ENCODE measurements at places on chromosomes 5 and 9. TPM values are rescaled to one million over a fixed set of nuclear protein-coding genes. Genes with fewer than 3 reads are reported as not detected.

The PCDHA10 gene
- 0.71 TPM for total RNA-seq

The SLC45A2 gene
- total RNA-seq = not detected

The LRRC19 gene
- not detected for total RNA-seq

The PCDHGA1 gene
- 0.71 TPM for total RNA-seq

The FAXDC2 gene
- total RNA-seq = 85.0 TPM

The PCDH12 gene
- 0.55 TPM for total RNA-seq

The CARTPT gene
- 20.0 TPM for total RNA-seq

The TMEM252 gene
- not detected for total RNA-seq

The CNTFR gene
- total RNA-seq = 3.0 TPM

DNA sequence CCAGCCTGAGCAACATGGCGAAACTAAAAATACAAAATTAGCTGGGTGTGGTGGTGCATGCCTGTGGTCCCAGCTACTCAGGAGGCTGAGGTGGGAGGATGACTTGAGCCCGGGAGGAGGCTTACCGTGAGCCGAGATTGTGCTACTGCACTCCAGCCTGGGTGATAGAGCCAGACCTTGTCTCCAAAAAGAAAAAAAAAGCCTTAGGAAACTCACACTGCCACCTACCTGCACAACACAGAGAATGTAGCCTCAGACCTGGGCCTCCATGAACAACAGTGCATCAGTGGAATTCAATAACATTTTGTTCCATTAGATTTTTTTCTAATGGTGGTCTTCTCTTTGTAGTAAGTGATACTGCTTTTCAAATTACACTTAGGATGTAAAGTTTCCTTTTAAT is 63.8 kb upstream of the RARS1 start:
- no peak for DNase-seq

DNA sequence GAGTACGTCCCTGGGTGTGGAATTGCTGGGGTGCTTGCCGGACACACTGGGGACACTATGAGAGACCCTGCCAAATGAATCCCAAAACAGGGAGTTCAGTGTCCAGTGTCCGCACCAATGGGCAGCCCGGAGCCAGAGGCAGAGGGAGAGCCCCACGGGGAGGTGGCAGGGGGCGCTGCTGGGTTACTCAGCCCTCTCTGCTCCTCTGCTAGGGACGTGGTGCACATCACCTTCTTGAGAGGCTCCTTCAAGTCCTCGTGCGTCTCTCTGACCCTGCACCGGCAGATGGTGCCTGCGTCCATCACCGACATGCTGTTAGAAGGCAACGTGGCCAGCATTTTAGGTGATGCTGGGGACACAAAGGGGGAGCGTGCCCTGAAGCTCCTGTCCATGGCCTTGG is 20.8 kb downstream of the STKLD1 start:
- DNase-seq = no peak

DNA sequence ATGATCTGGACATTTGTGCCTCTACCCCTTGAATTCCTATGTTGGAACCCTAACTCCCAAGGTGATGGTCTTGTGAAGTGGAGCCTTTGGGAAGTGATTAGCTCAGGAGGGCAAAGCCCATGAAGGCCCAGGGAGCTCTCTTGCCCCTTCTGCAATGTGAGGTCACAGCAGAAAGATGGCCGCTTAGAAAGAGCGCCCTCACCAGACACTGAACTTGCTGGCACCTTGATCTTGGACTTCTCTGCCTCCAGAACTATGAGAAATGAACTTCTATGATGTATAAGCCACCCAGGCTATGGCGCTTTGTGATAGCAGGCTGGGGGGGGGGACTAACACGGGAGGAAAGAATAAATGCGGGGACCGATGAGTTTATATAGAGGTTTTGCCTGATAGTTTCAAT is 45.3 kb downstream of the AGXT2 start:
- no peak for DNase-seq

DNA sequence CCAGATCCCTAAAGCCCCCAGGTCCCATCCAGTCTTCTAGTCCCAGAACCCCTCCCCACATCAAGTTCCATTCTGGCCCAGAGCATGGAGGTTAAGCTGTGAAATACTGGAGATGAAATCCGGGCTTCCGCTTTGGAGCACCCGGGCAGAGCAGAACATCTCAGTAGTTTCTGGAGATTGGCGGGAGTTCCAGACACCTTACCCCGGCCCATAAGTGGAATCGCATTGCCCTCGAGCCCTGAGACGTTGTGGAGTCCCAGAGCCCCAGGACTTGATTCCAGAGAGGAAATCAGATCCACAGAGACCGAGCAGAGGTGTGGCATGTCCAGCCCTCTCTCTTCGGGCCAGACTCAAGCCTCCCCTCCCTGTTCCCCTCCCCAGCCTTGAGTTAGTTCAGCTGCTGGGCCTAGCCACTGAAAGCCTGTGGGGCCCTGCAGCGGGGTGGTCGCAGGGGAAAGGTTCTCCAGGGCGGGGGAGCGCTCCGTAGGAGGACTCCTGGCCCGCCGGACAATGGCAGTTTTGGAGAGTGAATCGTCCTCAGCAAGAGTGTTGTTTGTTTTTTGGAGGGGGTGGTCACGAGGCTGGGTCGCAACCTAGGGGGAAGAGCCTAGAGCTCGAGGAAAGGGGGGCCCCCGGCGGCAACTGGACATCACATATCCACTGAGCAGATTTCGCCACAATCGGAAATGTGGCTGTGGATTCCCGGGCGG is 1.0 kb upstream of the PAX5 start:
- DNase-seq = no peak

GRCh38 chr9:129480227-129480626 is 140.7 kb downstream of the C9orf50 start:
- no peak for DNase-seq

DNA sequence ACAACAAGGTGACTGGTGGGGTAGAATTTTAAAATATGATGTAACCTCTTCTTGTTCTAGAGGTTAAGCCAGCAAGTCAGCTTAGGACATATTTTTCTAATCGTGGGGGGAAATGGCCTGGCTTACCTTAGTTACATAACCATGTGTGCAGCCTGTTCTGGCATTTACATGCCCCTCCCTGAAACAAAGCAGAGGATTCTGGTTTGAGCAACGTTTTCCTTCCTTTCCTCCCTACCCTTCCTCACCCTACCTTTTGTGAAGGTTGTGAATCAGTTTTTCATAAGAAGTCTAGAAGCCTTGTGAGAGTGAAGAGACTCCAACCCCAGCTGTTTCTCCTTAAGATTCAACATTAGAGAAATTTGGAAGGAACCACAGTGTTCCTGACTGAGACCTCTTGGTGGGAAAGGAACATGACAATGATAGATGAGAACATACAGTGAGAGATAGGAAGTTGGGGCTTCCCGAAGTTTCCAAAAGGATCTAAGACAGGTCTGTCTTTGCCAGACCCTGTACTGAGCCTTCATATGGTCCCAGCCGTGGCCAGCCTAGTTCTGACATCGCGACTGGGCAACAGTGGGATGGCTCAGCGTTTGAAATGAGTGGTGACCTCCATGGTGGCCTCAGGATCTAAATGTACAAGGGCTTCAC is 365.2 kb downstream of the SPATA31D1 start:
- DNase-seq = no peak

DNA sequence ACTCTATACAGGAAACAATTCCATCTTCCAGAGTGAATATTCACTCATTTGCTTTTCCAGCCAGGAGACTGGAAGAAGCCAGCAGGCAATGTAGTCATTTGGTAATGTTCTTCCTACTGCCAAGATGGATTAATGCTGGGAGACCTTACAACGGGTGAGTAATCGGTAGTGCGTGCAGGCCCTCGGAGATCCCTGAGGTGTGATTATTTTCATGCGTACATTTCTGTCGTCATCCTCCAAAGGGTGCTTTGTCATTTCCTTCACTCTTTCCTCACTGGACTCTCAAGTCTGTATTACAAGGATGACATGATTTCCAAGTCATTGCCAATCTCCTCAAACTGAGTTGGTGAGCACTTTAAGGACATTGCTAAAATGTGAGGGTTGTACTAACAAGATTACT is 263.5 kb downstream of the CWC27 start:
- no peak for DNase-seq

GRCh38 chr5:100643473-100643872 is 108.3 kb downstream of the FAM174A start:
- no peak for DNase-seq

DNA sequence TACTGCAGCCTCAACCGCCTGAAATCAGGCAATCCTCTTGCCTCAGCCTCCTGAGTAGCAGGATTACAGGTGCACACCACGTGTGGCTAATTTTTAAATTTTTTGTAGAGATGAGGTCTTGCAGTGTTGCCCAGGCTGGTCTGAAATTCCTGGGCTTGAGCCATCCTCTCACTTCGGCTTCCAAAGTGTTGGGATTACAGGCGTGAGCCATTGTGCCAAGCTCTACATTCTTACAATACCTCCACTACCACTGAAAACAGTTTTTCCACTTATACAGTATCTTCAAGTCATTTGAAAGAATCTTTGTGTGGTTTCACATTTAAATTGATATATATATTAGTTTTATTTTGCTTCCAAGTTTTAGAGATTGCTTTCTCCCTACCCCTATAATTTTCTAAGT is 42.6 kb downstream of the LARP1 start:
- no peak for DNase-seq

GRCh38 chr5:171080186-171080938 is 218.5 kb downstream of the RANBP17 start:
- DNase-seq = no peak

DNA sequence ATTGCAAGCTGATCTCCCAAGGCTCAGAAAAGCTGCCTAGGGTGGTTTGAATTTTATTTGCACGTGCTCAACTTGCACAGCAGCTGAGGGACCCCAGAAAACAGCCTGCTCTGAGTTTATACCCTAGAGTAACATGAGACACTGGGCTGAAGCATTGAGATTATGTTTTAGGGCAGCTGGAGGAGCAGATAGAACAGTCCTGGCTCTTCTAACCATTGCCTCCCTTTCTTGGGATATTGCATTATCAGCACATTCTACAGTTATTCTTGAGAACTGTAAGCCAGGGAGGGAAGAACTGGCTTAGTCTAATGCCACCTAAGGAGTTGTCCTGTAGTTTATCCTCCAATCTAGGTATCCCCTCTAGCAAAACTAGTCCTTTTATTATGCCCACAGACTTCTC is 10.3 kb downstream of the SMC2 start:
- DNase-seq = no peak

DNA sequence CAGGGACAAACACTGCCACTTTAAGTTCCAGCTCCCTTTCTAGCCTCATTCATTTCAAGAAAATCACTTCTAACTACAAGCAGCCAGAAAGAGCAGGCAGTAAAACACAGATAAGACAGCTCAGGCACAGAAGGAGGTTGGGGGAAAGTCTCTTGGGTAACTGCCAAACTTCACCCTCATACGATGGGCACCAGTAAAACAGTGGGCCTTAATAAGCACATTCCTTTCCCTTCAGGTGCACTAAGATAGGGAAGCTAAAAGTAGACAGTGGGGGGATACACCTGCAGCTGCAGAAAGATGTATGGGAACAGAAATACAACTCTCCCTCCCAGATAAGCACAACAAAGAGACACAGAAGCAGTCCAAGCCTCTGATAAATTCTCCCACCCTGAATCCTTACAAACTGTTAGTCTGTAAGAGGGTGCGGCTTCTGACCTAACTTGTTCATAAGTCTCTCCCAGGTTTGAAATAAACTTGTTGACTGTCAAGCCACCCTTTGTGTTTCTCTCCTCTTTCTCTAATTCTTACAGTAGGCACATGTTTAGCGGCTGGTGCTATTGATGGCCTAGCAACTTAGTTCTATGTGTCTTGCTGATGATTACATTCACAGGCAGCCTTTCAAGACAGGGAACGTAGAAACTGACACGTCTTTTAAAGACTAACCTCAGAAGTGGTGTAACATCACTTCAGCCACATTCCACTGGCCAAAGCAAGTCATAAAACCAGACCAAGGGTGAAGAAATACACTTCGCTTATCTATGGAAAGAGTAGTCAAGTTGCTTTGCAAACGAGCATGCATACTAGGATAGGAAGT is 6.8 kb upstream of the CKS2 start:
- no peak for DNase-seq

DNA sequence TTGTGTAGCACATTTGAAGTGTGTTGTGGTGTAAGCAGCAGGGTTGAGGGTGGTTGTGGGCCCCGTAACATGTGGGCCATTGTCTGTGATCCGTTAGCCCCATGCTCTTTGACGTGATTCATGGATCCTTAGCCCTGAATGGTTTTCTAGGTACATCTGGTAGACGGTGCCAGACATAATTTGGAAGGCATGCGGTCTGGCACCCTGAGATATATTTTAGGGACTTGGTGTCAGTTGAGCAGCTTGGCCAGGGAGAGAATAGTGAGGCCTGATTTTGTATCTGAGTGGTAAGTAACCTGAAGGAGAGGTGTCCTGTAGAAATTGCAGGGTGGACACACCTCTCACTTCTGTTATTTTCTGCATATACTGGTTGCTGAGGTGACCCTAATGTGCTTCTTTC is 10.9 kb downstream of the SH3GL2 start:
- DNase-seq = no peak

DNA sequence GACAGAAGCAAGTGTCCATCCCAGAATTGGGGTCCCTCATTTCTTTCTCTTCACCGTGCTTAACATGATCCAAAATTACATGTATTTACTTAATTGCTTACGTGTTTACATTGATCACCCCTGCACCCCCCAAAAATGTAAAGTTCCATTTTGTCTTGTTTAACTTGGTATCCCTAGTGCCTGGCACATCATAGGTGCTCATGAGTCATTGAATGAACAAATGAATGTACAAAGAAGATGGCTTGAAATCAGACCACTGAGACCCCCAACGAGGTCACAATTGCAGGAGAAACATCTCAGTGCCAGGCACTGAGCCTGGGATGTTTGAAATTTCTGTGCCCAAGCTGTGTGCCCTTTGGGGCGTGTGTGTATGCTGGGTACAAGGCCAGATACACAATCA is 45.2 kb upstream of the NDFIP1 start:
- no peak for DNase-seq

- DNase-seq = no peak
These were observed 126.6 kb upstream of the IL12B start for GRCh38 chr5:159456722-159457465.

- DNase-seq = peak; percentile 54
These were observed 18.4 kb downstream of the NKD2 start for GRCh38 chr5:1026700-1027621.

- DNase-seq = no peak
These were observed 169.0 kb upstream of the PITX1 start for GRCh38 chr5:135203019-135203418.

GRCh38 chr9:77505232-77505631 is 142.9 kb downstream of the GNA14 start:
- DNase-seq = no peak

- DNase-seq = no peak
These were observed 197.4 kb downstream of the WDR70 start for GRCh38 chr5:37576552-37576951.

Data from sigmoid colon (tissue), 7 donors.